Activated CD4-positive, alpha-beta T cell treated with anti-CD3 and anti-CD28 coated beads for 48 hours (primary cell): ENCODE measurements at places on chromosomes 5 and 9.

DNA sequence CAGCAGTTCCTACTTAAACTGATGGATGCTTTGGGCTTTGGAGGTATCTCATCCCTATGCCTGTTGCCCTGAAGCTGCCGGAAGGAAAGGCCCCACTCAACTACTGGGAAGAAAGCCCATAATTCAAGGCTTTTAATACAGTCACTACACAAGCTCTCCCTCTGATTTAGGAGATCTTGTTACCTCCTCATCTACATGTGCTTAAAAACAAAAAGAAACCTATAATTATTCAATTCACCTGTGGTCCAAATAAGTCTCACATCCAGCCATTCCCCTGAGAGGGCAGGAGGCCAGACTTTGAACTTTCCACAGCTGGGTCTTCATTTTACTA, 715 bp upstream of the LEAP2 start:
- DNase-seq = no peak

GRCh38 chr9:124312290-124313265, 54.8 kb downstream of the NEK6 start:
- DNase-seq = no peak

DNA sequence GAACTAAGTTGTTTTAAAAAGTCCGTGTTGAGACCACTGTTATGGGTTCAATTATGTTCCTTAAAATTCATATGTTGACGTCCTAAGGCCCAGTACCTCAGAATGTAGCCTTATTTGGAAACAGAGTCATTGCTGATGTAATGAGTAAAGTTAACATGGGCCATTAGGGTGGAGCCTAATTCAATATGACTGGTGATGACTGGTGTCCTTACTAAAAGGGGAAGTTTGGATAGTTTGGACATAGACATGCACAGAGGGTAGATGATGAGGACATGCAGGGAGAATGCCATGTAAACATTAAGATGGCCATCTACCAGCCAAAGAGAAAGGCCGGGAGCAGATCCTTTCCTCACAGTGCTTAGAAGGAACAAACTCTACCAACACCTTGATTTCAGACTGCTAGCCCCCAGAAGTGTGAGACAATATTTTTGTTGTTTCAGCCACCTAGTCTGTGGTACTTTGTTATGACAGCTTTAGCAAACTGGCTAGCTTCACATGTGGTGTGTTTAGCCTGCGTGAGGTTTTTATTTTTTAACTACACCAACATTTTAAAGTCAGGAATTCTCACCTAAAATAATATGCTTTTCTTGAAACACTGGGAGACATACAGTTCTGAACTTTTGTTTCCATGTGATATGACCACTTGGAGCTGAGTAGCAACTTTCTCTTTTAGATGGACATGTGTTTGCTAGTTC, 135.3 kb downstream of the YIPF5 start:
- DNase-seq = no peak

DNA sequence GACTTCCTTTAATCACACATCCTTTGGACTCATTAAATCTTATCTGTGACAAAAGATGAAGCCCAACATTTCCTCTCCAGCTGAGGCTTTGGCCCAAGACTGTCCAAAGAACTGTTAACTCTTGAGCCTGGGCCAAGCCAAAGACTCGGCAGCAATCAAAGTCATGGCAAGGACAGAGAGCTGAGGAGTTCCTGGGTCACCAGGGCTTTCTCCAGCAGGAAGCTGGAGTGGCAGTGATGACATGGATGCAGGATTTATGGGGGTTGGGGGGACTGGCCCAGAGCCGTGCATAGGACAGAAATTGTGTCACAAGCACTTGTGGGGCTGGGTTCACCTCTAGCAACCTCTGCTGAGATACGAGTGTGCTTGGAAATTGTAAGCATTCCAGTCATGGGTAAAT, 440.3 kb downstream of the PLK2 start:
- DNase-seq = no peak

- DNase-seq = no peak
Observed at GRCh38 chr5:1053391-1054017, 44.9 kb downstream of the NKD2 start.

DNA sequence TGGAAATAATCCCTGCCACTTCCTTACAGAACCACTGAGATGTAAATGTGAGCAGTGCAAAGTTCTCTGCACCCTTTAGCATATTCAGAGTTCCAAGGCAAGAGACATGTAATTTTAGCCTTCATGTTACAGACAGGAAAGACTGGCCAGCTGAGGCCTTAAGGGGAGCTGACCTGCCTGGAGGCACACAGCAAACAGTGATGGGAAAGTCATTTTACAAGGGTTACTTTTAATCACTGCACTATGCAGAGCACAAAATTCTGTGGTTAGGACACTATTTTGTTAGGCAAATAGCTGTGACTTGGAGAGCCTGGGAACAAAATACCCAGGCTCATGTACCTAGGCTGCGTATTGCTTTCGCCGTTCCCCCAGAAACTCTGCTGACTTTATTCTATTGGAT, 30.2 kb upstream of the TNIP1 start:
- no peak for DNase-seq

- no peak for DNase-seq
Observed at GRCh38 chr5:158388021-158388420, 529.1 kb upstream of the CLINT1 start.

GRCh38 chr5:22835686-22836085, 17.5 kb downstream of the CDH12 start:
- no peak for DNase-seq

DNA sequence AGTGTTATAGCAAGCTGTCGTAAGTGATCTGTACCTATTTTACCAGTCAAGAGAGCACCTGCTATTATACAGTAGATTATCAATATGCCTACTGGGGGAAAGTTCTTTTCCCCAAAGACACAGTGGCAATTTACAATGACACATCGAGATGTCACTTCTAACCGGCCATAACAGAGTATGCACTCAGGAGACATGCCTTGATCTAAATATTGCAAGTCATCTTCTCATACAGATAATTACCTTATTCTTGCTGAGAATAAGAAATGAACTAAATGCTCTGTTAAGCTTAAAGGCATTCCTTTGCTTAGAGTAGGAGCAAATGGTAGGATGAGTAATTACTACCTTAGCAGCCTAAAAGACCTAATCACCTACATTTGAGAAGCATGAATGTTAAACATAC, 71.6 kb downstream of the PKD2L2 start:
- DNase-seq = no peak

DNA sequence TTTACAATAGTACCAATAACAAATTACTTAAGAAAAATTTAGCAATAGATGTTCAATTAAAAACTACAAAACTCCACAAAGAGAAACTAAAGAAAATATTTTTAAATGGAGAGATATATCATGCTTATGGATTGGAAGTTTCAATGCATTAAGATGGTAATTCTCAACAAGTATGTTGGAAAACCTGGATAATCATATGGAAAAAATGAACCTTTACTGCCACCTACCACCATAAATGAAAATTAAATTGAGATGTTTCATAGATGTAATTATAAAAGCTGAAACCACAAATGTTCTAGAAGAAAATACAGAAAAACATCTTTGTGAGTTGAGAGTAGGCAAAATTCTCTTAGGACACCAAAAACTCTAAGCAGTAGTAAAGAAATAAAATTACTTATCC, 121.7 kb downstream of the ANKRD18B start:
- DNase-seq = no peak

GRCh38 chr9:19386502-19387044, 6.5 kb upstream of the RPS6 start:
- DNase-seq = no peak

DNA sequence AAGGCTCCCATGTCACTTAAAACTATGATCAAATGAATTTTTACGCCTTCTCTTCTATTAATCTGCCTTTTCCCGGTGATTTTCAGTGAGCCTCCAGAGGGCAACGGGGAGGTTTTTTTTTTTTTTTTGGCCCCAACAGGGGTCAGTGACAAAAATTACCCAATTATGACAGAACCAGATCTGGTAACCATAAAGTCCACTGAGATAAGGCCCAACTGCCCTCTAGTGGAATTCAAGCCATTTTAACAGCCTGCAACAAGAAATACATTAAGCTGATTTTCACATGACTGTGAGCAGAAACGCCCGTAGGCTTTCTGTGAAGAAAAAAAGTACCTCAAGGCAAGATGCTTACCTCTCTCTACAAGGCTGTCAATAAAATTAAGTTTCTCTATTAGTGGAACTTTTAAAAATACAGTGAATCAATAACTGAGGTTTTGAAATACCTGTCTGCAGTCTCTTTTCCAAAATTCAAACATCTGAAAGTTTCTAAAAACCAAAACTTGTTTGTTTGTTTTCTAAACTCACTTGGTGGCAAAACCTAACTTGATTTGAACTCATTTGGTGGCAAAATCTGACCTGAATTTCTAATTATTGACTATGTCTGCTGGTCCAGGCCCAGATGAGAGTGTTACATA, 49.7 kb upstream of the FST start:
- no peak for DNase-seq
